ENCODE measurements at places on chromosomes 7 and 10.

- no peak for DNase-seq
Measured at GRCh38 chr7:73451780-73452398, 18.3 kb downstream of the FZD9 start.

- no peak for DNase-seq
Measured at GRCh38 chr7:131103997-131104396, 223.7 kb upstream of the MKLN1 start.

- peak; percentile 88 for DNase-seq
Measured at GRCh38 chr10:22340329-22341189, 4.7 kb upstream of the SPAG6 start.

DNA sequence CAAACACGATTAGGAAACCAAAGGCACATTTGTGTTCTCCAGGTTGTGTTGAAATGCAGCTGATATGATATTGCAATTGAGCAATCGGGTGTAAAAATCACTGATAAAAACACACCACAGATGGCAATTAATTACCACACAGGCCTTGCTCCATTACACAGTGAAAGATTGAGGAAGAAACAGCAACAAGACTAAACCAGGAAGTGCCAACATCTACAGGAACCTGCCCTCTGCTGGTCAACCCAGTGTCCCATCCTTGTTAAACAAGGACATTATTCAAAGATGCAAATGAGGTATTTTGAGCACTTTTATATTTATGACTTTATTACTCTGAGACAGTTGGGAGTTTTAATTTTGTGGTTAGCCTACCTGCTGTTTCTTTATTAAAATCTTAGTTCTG, 765.6 kb upstream of the GHITM start:
- DNase-seq: no peak

DNA sequence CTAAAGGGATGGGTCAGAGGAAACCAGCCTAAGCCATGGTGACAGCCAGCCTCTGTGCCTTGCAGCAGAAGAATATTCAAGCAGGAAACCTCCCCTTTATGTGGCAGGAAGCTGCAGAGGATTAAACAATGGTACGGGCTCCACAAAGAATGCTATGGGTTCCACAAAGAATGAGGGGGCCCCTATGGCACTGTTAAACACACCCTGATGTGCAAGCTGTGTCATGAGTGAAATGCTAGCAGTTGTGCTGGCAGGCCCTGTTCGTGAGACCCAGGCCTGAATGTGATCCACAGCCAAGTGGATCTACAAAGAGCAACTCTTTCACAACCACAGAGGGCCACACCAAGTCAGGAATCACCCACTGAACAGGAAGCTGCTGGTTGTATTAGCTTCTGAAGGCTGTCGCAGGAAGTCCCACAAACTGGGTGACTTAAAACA, 68.9 kb downstream of the MYOF start:
- DNase-seq: no peak

DNA sequence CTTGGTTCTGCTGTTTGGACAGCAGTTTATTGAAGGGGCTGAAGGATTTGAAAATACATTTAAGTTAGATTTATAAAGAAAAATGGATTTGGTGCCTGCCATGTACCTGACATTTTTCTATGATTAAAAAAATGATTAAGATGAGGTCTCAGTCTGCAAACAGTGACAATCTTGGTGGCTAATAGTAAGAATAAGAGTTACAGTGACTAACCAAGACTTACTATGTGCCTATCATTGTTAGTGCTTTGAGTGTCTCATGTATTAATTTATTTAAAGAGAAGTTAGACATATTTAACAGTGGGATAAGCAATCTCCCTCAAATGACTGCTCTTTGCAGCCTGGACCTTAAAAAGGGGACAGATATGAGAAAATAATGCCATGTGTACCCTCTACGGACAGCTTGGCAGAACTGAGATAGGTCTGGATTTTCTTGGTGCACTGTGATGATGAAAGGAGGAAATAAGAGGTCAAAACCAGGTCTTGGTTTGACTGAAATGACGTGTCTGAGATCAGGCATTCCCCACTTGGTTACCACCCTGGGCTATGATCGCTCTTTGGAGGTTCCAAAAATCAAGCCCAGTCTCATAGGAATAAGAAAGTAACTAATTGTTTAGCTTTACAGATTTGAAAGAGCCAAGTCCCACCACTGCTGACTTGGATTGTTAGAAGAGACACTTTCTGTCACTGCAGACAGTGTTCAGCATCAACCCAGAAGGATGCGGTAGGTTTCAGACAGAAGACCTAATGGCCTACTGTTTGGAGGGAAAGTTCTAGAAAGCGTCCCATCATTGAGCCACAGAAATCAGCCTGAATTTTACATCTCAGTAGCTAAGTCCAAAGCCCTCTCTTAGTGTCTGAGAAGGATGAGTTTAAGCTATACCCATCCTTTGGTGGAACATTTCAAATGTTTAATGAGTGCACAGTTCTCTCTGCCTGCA, 2.1 kb downstream of the CASP7 start:
- no peak for DNase-seq

- DNase-seq: no peak
Measured at GRCh38 chr7:141541375-141541774, 9.8 kb upstream of the AGK start.

- DNase-seq: no peak
Measured at GRCh38 chr7:148242294-148242821, 348.2 kb upstream of the C7orf33 start.

DNA sequence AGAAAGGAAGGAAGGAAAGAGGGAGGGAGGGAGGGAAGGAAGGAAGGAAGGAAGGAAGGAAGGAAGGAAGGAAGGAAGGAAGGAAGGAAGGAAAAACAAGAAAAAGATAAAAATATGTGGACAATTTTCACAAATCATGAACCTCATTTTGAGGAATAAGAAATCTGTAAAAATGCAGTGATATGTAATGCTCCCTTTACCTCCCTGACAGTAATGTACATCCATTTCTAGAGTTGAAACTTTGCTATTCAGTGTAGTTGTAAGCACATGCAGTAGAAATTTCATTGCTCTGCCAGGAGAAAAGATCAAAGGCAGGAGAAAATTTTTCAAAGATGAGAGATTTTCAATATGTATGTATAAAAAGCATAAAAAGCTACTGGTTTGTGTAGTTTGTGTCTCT, 189.5 kb upstream of the MYO3A start:
- DNase-seq: no peak

- no peak for DNase-seq
Measured at GRCh38 chr7:835021-835420, 2.7 kb downstream of the SUN1 start.

- no peak for DNase-seq
Measured at GRCh38 chr10:44411251-44411650, 26.4 kb upstream of the CXCL12 start.

DNA sequence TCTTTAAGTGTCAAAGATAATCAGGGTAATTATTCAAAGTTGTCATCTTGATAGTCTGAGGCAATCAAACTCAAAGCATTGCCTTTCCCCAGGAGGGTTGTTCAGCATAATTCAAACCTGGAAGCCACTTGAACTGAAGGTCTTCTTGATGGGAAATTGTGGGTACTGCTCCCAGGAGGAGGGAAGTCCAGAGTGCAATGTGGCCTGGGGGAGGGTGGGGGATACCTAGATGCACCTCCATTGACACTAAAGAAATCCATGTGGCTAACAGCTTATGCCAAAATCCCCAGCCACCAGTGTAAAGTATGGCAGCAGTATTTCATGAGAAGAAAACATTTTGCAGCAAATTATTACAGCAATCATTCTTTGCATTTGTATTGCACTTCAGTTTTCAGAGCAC, 114.9 kb downstream of the STRA8 start:
- DNase-seq: no peak

DNA sequence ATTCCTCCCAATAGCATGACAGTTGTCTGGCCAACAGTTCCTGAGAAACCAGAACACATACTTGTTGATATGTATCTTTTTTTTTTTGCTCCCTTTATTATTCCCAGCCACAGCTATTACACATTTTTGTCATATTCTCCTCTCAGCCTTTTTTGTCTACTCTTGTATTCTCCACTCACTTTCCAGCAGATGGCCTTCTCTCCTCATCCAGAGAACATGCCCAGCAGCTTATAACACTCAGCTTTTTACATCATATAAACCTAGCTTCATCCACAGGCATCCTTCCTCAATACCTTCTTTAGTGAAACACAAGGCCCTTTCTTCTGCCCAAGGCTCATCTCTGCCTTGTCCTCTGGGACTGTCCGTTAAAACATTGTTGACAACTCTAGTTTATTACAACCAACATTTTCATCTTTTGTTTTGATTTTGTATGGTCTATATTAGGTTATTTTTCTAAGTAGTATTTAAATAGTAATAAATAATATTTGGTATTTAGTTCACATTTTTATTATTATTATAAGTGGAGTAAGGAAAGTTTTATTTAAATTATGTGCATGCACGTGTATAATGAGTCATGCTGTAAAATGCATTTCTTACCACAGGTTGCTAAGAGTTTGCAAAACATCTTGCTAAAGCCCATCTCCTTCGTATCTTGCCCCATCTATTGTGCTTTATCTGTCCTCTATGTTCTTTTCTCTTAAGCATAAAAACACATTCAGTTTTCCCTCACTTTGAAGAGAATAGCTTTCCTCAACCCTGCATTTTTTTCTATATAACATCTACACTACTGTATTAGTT, 101.5 kb downstream of the ORC5 start:
- DNase-seq: no peak

DNA sequence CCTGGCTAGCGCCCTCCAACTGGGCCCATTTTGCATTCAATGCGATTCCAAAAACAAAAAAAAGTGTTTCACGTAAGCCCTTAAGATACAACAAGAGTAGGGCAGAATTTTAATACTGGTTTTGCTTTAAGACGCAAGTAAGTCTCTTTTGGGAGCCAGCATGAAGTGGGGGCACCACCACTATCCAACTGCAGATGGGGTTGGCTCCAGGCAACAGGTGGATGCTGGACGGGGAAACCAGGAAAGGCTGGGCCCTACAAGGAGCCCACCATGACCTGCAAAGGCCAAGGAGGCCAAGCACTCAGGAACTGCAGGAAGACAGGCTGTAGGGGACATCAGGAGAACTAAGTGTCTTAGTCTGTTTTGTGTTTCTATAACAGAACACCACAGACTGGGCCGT, 86.5 kb upstream of the INSIG1 start:
- DNase-seq: no peak

DNA sequence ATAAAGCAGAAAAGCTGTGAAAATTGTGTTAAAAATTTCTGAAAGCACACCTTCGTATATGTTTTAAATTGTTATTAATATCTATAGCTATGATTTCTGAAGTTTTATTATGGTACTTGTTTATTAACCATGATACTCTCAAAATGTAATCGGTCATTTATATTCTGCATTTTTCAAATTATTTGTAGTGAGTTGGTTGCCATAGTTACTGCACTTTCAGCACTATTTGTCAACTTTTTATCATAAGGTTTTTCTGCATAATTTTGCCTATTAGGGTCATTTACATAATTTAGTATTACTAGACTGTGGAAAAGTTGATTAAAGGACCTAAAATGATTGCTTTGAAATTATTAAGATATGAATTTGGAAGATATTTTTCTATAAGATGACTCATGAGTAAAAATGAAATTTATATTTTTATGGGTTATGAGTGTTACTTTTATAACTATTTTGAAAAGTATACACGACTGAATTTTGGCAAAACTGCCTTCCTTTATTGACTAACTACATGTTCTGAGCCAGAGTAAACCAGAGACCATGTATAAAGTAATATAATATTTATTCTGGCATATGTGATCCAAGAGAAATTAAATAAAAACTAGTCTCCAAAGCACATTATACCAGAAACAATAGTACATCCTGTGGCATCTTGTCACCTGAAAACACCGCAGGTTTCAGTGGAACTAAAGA, 7.9 kb upstream of the AGR2 start:
- DNase-seq: no peak

DNA sequence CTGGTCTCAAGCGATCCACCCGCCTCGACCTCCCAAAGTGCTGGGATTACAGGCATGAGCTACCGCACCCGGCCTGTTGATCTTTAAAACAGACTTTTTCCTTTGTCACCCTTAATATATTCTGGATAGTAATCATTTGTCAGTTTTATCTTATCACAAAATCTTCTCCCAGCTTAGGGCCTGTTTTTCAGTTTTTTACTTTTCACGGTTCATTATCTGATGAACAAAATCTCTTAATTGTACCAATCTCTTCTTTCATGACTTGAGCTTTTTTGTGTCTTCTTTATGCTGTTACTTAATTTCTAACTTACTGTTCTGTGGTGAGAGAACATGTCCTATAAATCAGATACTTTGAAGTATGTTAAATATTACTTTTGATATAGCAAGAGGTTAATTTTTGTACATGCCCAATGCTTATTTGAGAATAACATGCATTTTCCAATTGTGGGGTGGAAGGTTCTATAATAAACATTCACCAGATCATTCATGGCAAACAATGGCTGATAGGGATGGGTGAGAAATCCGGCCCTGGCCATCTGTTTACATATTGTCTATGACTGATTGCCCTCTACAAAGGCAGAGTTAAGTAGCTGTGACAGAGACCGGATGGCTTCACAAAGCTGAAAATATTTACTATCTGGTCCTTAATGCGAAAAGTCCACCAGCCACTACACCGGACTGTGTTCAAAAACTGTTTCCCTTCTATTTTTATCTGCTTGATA, 5.3 kb downstream of the PAPOLB start:
- DNase-seq: no peak

DNA sequence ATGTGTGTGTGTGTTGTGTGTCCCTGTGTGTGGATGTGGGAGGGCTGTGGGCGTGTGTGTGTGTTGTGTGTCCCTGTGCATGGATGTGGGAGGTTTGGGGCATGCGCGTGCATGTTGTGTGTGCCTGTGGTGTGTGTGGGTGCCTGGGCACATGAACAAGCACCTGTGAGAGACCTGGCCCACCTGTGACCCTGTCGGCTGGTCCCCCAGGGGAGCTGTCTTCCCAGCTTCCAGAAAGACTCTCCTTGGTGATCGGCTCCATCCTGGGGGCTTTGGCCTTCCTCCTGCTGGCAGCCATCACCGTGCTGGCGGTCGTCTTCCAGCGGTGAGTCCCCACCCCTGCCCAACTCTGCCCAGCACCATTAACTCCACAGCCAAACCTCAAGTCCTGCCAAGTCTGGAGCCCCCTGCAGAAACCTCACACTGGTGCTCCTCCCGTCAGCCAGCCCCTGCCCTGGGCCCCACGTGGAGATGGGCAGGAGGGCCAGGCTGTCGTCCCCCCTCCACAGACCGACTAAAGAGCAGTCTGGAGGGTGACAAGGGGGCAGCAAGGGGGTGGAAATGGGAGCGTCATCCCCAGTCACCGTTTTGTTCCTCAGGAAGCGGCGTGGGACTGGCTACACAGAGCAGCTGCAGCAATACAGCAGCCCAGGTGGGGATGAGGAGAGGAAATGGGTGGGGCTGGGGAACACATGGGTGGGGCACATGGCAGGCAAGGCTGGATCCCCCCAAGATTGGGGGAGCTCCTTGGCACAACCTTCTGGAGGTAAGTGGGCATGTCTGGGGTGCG, 12.7 kb downstream of the EPHB6 start:
- DNase-seq: no peak

- no peak for DNase-seq
Measured at GRCh38 chr7:149570784-149571183, 73.2 kb upstream of the ZNF746 start.

GRCh38 chr10:22831586-22831985, 96.3 kb upstream of the ARMC3 start:
- DNase-seq: no peak

DNA sequence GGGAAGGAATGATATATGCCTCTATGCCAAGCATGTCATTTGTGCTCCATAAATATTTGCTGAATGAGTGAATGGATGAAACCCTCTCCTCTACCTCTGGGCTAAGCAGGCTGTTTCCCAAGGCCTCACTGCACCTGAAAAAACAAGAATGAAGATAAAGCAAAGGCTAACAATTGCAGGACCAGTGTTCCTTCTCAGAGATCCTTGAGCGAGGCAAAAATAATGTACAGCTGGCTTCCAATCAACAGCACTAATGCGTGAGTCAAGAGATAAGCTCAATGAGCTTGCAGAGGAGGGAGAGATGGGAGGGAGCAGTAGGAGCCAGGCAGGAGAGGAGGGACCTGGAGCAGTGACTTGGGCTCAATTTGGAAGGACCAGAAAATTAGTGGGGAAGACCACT, 144.5 kb upstream of the NFE2L3 start:
- no peak for DNase-seq
